A549 treated with RU486 at 1 μM for 4 hours (cell line): ENCODE measurements at places on chromosomes 11 and 22. TPM values are rescaled to one million over a fixed set of nuclear protein-coding genes. Genes with fewer than 3 reads are reported as not detected.

The PTPRJ gene
- 30.6 to 43.4 TPM (median 41.5 TPM) in 5 replicates for total RNA-seq

The OR5B21 gene
- total RNA-seq = not detected in 5 replicates

The UBQLN3 gene
- total RNA-seq = not detected in 5 replicates

The PITPNM1 gene
- 30.3 to 60.6 TPM (median 48.4 TPM) in 5 replicates for total RNA-seq

The FAM111B gene
- 3.6 to 9.5 TPM (median 7.7 TPM) in 5 replicates for total RNA-seq

The CCDC116 gene
- 0.06 to 0.12 TPM (median 0.10 TPM) in 3 of 5 replicates, not detected in the others for total RNA-seq

The MS4A4E gene
- not detected in 5 replicates for total RNA-seq

The TEX54 gene
- not detected in 5 replicates for total RNA-seq

The PARVG gene
- not detected in 5 replicates for total RNA-seq

The CCDC87 gene
- 0.53 to 0.80 TPM (median 0.64 TPM) in 5 replicates for total RNA-seq

The SORL1 gene
- total RNA-seq = 1.3 to 1.8 TPM (median 1.6 TPM) in 5 replicates

The OR10D3 gene
- total RNA-seq = not detected in 5 replicates

The HSD17B12 gene
- 61.1 to 72.7 TPM (median 70.9 TPM) in 5 replicates for total RNA-seq

The C22orf31 gene
- total RNA-seq = not detected in 5 replicates

The MIAT gene
- 0.13 to 0.85 TPM (median 0.34 TPM) in 5 replicates for total RNA-seq

The ENTHD1 gene
- total RNA-seq = not detected in 5 replicates

The POTEH gene
- not detected in 5 replicates for total RNA-seq
